ENCODE measurements at places on chromosomes 12 and 14.

DNA sequence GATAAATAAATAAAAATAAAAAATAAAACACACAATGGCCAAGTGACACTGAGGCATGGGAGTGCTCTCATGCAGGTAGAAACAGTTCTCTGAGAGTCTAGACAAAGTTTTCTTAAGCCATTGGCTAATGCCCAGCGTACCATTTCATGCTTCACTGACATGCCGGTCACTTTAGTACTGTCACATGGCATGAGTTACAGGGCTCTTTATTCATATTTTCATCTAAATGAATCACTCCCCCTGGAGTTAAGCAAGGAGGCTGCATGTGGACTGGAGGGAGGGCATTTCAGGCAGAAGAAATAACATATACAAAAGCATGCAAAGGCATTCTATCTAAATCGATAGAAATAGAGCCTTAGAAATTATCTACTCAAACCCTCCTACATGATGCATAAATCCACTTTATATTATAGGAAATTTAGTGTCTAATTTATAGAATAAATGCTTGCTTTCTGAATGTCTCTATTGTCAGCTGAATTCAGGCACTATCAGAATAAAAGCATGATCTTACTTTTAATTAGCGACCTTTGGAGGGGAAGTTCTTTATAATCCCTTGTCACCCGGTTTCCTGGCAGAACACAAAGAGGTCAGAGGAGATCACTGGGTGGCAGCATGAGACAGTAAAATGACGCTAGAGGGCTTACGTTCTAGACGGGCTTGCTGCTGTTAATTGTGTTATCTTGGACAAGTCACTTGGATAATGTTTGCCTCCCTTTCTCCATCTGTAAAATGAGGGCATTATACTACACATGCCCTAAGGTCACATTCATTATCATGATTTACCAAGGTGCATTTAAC, 17.5 kb downstream of the DYRK4 start:
- DNase-seq, result no peak

GRCh38 chr14:59097681-59098080, 90.8 kb upstream of the DAAM1 start:
- no peak for DNase-seq

DNA sequence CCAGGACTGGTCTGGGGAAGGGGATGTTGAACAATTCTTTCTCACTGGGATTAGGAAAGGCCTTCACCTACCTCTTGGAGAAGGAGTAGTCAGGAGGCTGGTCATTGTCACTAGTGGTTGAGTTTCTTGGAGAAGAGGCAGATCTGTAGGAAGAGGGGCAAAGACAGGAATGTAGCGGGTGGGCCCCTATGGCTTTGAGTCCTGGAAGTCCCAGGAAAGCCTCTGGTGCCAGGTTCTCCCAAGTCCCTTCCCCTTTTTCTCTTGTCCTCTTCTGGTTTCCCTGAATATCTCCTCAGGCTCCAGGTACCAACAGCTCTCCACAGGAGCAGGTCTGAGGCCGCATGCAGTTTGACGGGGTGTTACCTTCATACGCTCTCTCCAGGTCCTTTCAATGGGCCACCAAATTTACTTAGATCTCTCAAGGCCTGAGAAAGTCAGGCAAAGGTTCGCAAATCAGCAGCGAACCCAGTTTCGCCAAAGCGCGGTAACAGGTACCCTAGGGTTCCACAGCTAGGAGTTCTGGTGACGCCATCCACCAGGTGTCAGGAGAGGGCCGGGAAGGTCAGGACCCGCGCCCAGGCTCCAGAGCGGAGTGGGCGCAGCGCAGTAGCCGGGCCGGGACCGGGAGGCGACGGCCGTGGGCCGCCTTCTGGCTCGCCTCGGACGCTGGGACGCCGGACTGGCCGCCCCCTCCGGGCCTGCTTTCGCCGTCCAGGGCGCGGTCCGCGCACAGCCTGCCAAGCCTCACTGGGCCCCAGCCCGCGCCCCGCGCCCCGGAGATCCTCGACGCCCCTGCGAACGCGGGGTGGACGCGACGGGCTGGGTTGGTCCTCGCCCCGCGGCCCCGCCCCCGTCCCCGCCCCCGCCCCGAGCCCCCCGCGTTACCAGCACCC, 795 bp downstream of the SMAGP start:
- peak; percentile 49 for DNase-seq

DNA sequence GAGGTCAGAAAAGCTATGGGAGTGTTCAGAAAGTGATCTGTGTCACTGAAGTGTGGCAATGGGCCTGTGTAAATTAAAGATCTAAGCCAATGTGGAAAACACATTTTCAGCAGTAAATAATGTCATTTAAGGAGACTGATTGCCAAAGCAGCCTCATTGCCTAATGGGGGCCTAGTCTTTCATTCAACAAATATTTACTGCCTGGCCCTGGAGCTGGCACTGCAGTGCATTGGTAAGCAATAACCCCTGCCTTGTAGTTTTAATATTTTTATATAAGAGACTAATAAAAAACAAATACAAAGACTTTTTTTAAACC, 326.6 kb downstream of the BTG1 start:
- DNase-seq, result no peak

- no peak for DNase-seq
Measured at GRCh38 chr12:125515887-125516286, 450.7 kb downstream of the AACS start.

- DNase-seq, result no peak
Measured at GRCh38 chr12:91343010-91343409, 160.4 kb upstream of the DCN start.

GRCh38 chr12:115260762-115261675, 577.0 kb upstream of the TBX3 start:
- no peak for DNase-seq

GRCh38 chr14:89616852-89617341, 199.9 kb upstream of the FOXN3 start:
- peak; percentile 74 for DNase-seq

DNA sequence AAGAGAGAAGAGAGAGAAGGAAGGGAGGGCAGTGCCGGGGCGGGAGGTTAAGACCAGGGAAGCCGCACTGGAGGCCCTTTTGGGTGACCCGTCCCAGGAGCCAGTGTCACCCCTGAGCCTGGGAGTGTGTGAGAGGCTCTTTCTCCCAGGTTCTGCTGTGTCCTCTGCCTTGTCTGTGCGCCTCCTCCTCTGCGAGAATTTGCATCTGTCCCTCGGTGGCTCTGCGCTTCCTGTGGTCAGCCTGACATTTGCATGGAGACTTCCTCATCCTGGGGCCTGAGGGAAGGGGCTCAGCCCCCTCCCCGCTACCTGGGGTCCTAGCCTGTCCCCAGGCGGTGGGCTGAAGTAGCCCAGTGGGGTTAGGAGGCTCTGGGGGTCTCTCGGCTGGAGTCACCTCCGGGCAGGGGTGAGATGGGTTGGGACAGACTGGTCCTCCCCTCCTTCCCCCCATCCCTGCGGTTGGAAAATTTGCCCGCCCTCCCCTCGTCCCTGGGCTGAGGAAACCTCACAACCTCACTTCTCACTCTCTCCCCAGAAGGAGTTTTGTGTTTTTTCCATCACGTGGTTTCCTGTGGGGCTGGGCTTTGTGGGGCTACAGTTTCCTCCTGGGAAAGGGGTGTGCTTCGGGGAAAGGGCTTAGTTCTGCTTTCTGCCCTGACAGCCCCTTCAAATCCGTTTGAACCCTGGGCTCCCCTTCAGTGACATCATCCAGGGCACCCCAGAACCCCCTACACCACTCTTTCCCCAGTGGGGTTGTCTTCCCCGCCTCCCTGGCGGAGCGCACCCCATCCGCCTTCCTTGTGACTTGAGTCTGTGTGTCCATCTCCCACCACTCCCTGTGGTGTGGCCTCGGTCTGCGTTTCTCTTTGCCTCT, 2.5 kb downstream of the PTPN6 start:
- peak; percentile 90 for DNase-seq

DNA sequence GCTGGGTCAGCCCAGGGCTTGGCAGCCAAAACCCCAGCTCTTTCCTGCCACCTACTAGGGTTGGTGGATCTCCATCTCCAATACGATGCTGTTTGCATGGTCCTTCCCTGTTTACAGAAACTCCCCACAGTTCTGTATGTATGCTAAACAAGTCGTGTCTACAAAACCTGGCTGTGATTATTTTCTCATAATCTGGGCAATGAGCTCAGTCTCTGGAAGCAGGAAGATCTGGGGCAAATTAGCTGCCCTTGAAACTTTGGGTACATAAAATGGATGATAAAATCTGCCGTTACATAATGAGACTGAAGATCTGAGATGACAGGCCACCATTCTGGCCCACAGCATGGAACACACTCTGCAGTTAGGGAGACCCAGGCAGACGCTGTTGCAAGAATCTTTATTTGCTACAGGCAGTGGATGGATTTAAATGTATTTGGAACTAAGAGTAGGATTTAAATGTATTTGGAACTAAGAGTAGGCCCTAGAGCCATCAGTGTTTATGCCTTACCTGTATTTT, 31.7 kb downstream of the ACADS start:
- DNase-seq, result no peak

DNA sequence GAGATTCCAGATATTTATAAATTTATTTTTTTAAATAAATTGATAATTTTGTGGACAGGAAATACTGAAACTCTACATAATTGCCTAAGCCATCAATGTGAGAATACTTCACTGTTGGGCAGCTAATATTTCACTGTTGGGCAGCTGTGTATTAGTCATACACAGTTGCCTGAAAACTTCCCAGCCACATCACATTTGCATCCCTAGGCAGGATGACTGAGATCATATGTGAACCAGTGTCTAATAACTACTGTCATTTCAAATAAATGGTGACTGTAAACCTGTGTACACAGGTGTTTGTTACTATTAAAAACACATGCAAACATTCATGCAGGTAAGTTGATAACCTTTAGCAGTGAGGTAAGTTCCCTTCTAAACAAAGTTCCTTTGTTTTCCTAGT, 43.9 kb downstream of the TMTC3 start:
- DNase-seq, result no peak

DNA sequence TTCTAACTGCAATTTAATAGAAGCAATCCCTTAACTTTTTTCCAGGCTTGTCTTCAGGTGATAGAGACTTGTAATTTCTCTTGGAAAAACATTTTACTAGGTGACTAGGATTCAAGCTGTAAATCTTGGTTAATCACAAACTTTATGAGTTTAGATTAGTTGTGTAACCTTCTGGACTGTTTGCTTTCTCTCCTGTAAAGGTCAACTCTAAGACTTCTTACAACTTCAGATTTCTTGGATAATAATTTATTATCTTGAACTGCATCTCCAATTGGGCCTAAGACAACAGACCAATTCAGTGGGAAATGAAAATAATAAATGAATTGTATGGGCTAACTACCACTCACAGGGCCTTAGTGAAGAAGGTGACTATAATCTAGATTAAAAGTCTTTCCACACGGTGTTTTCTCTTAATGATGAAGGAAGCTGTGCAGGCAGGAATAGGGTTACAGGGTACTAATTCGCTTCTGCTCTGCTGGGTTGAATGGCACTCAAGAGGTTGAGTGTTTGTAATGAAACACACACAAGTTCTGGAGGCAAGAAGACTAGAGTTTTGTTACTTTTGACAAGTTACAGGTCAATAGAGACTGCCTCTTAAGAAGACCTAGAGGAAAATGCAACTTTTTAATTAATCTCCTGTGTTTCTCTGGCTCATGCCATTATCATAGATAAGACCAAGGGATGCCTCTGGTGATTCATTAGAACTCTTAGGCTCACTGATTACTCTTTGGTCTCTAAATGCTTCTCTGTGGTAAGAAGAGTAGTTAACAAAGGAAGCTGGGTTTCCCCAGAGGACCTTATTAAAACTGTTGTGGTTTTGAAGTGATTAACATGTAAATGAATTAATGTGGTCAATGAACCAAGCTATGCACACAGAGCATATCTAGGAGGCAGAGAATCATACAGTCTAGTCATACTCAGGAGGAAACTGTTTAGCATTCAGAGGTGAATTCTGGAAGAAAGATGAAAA, 30.0 kb upstream of the OR4E1 start:
- peak; percentile 36 for DNase-seq

- DNase-seq, result no peak
Measured at GRCh38 chr12:124303579-124304313, 8.9 kb downstream of the RFLNA start.

GRCh38 chr12:293199-293598, 30.6 kb upstream of the SLC6A13 start:
- DNase-seq, result no peak

GRCh38 chr12:66571361-66571915, 107.4 kb downstream of the GRIP1 start:
- no peak for DNase-seq

DNA sequence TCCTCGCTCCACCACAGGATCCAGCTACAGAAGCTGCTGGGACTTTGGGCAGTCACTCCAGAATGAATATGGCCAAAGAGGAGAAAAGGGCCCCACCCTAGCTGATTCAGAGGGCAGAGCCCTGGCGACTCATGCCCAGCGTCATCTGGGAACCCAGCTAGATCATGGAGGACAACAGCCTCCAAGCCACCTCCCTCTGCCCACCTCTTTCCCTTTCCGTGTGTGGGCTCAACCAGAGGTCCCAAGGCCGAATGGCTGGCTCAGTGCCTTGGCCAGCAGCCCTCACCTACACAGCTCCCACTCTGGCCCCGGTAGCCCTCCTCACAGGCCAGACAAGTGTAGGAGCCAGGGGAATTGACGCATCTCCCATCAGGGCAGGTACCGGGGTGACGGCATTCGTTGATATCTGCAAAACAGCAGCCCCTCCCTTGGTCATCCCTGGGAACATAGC, 17.4 kb downstream of the ISCA2 start:
- DNase-seq, result no peak

GRCh38 chr12:48818831-48819590, 715 bp downstream of the CACNB3 start:
- no peak for DNase-seq

- no peak for DNase-seq
Measured at GRCh38 chr12:2451025-2451424, 343.7 kb upstream of the FKBP4 start.

GRCh38 chr12:49885118-49885517, 18.6 kb downstream of the FAIM2 start:
- no peak for DNase-seq

GRCh38 chr14:64061115-64061514, 208.3 kb downstream of the SYNE2 start:
- DNase-seq, result no peak

GRCh38 chr14:32468955-32469354, 139.9 kb downstream of the AKAP6 start:
- no peak for DNase-seq

- DNase-seq, result peak; percentile 73
Measured at GRCh38 chr12:69534389-69534822, 50.9 kb upstream of the CCT2 start.

DNA sequence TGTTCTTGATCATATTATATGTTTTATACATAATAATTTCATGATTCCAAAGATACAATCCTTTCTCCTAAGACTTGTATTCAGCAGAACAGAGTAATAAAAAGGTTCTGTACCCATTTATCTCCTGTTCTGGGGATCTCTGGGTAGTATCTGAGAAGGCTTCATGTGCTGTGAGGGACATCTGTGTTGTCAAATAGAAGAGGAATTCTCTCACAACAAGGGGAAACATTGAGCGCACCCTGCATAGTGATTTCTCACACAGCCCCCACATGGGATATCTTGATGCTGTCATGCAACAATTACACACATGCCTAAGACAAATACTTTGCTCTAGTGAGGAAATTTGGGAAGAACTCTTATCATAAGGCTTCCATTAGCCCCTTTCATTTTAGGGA, 101.8 kb upstream of the ATF1 start:
- no peak for DNase-seq

- DNase-seq, result no peak
Measured at GRCh38 chr12:30926243-30927221, at the start of gene TSPAN11. Gene TSPAN11 (plus strand): TSS chr12:30926748. CDS start chr12:30953992, 27,244 bp downstream.

- DNase-seq, result peak; percentile 89
Measured at GRCh38 chr12:103929046-103929783, 995 bp upstream of the HSP90B1 start.

- no peak for DNase-seq
Measured at GRCh38 chr12:96606134-96606533, 116.8 kb downstream of the CFAP54 start.
